Central memory CD4-positive, alpha-beta T cell (primary cell): ENCODE measurements at places on chromosomes 3 and 15.

DNA sequence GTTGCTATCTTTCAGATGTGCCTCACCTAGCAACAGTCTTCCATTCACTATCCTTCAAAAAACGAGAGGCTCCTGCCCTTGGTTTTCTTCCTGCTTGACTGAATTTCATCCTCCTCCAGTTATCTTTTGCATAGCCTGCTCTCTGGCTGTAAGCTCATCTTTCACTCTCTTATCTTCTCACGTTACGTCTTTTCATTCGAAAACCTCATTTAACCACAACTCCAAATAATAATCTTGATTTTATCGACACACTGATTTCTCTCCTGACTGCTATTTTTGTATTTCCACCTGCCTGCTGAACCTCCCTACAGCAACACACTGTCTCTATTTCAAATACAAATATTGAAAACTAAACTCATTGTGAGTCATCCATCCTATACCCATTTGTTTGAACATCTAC, 230.7 kb upstream of the TMC3 start:
- DNase-seq = no peak

GRCh38 chr3:80192936-80193335, 425.1 kb upstream of the ROBO1 start:
- no peak for DNase-seq

DNA sequence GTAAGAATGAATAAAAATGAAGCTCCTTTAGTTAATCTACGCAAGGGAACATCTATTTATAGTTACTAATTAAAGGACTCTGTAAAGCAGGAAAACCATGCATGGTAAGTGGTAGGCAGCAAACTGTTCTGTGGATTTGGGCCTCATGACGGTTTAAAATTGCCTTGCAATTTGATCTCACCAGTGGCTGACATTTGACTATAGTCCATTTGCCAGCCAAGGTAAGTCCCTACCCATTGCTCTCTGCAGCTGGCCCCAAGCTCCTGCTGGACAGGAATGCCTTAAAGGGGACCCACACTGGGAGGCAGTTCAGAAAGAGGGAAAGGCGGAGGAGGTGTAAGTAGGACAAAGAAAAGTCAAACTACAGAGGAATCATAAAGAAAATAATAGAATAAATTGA, 203.3 kb downstream of the PLCL2 start:
- no peak for DNase-seq

DNA sequence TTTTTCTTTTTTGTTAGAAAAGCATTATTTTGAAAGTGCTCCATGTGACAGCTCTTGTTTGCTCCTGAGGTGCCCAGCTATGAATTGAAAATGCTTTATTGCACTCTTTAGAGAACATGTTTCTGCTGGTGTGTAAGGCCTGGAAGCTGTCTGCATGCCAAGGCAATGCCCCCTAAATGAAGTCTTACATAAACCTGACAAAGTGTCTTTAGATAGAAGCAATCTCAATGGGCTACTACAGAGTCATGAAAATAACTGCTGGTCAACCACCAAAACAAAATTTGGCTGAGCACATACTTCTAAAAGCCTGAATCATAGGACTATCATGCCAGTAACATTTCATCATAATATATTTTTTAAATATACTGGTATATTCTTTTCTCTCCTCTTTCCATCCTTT, 178.7 kb downstream of the THRB start:
- no peak for DNase-seq

DNA sequence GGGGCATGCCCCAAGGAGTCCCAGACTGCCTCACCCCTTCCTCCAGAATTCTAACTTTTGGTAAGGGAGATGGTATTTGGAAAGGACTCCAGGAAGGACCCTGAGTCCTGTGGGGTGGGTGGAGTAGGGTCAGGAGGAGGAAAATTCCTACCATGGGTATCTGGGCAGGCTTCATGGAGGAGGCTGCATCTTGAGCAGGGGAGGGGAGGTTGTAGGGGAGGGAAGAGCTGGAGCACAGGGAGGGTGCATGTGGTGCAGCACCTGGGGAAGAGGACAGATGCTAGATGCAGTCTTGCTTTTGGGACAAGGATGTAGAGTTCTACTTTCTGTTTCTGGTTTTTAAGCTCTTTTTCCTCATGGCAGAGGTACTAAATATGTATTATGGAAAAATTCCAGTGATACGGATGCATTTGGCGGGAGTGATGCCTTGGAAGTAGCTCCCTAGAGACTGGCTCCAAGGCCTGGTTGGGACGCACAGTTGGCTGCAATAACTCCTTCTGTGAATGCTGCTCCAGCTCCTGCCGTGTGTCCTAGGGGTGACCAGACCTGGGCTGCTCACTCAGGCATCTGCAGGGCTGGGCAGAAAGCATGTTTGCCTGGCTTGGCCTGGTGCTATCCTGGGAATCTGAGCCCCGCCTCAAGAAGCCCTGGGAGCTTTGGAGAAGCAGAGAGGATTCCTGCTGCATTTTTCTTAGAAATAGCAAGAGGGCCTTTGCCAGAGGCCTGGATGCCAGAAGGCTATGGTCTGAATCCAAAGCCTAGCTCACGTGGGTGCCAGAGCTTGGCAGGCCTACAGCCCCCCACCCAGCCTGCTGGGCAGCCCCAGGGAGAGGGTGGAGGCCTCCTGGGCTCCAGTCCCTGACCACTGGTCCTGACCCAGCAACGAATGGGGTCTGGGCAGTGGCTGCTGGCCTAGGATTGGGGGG, 10.1 kb downstream of the SEMA3F start:
- no peak for DNase-seq

- DNase-seq = no peak
Observed at GRCh38 chr3:49411535-49411967, 225 bp downstream of the RHOA start.

GRCh38 chr3:3772338-3772737, 26.9 kb upstream of the LRRN1 start:
- DNase-seq = no peak

- no peak for DNase-seq
Observed at GRCh38 chr3:167733961-167734497, 663 bp downstream of the PDCD10 start.

- DNase-seq = no peak
Observed at GRCh38 chr15:22944651-22945050, 35.5 kb downstream of the CYFIP1 start.

DNA sequence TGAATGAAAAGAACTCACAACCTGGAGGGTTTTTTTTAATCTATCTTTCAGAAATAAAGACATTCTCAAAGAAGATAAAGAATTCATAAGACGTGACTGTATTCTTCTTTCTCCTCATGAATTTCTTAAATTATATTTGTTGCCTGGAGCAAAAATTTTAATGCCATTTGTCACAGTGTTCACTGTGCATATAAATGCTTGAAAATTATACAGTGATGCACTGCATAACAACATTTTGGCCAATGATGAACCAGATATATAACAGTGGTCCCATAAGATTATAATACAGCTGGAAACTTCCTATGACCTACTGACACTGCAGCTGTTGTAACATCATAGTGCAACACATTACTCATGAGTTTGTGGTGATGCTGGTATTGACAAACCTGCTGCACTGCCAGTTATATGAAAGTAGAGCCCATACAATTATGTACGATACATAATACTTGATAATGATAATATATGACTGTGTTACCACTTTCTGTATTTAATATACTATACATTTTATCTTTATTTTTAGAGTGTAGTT, 67.3 kb downstream of the P2RY1 start:
- DNase-seq = no peak

DNA sequence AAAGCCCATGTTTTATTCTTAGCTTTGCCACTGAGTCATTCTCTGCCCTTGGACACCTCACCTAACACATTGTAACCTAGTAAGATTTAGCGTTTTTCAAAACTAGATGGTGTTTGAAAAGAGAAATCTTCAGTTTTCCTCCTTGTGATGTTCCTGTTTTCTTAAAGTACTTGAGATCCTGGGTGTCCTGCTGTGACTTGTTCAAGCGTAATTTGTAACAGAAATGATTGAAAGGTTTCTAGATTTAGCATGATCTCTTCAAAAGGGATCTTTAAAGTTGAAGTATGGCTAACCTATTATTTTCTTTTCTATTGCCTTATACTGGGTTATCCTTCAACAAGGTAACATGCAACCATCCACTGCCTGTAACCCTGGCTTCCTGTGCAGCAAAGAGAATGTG, 32.6 kb upstream of the SPATA16 start:
- DNase-seq = no peak

GRCh38 chr3:28171962-28172361, 69.5 kb upstream of the CMC1 start:
- DNase-seq = peak; percentile 10

DNA sequence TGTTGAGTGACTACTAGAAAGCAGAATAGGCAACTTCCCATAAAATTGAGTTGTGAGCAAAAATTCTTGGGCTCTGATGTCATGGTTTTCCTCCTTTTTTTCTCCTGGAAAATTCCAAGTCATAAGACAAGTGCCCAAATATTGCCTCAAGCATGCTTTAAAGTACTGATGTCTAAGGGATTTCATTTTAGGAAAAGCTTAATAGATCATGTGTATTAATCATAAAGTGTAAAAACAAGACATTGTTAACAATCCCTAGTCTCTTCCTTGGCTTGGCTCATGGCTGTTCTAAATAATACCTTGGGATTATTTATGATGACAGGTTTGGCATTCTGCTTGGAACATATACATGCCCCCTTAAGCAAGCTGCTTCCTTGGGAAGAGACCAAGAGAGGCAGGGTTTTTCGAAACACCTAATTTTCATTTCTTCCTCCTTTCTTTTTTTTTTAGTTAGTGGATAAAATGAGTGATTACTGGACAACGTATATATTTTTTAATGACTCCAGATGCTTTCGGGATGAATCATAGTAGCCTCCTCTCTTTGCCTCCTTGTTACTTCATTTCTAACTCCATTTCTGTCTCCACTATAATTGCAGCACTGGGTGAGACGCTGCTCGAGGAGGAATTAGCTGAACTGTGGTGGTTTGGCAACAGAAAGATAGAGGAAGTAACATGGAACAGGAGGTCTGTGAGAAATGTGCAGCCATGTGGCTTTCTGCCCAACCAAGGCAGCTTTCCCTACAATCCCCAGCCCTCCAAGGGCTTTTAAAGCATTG, 104.9 kb downstream of the TPRG1 start:
- DNase-seq = no peak

- no peak for DNase-seq
Observed at GRCh38 chr3:140363801-140364200, 314.1 kb upstream of the TRIM42 start.

DNA sequence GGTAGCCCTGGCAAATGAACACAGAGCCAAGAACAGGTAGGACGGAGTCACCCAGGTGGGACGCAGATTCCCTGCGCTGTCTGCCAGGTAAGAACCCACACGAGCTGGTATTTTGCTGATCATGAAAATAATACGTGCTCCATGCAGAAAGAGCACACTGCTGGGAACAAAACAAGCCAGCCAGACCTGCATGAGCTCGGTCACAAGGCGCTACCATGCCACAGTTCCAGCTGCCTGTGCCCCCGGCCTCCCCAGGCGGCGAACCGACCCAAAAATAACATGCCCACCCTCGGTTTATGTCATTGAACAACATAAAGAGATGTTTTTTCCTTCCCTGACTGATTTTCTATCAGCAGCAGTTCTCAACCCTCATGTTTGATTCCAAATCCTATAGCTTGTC, 25.8 kb downstream of the CYFIP1 start:
- no peak for DNase-seq

GRCh38 chr3:69791919-69792399, 52.7 kb downstream of the MITF start:
- DNase-seq = no peak

GRCh38 chr3:120452816-120453215, 2.0 kb upstream of the FSTL1 start:
- no peak for DNase-seq

DNA sequence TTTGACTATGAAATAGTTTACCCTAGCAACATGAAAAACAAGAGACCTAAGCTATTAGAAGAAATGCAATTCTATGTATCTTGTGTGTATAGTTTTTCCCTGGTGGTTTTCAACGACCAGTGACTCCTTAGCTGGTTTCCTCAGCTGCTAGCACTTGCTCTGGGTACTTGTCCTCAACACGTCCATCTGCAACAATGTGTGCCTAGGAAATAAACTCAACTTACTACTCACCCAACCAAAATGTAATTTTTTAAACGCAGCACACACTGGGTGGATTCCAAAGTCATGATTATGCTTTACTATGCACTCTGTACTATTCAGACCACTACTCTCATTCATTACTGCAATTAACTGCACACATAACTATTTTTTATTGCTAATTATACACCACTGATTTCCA, 31.0 kb downstream of the CPA3 start:
- no peak for DNase-seq

- peak; percentile 45 for DNase-seq
Observed at GRCh38 chr3:10437272-10437994, 68.0 kb downstream of the ATP2B2 start.

DNA sequence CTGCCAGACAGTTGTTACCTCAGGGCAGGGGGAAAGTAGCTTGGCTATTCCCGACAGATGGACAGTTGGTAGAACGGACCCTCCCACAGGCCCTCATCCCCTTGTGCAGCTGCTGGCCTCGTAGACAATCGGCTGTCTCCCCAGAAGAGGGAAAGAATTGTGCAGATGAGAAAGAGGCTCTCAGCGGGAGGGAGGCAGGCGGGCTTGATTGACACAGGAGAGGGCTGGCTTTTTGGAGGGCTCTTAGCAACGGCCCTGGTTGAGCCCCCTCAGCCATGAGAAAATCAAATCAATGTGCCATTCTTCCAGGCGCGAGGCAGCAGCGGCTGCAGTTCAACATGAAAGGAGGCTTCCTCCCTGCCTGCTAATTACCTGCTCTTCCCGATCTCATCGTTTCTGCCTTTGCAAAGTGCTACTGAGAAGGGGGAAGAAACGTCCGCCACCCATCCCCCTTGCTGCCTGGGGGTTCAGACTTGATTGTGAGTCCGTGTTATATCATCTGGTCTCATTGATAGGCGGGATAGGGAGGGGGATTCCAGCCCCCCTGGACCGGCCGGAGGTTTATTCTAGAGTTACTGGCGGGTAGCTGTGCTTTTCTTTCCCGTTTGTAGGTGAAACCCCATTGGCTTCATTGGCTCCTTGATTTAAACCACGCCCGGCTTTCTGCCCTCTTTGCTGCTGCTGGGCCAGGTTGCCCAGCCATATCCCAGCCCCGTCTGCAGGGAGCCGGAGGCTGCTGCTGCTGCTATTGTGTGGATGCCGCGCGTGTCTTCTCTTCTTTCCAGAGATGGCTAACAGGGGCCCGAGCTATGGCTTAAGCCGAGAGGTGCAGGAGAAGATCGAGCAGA, at the start of gene TAGLN3:
Gene TAGLN3, plus strand, starts transcription at position 287 of the 848 bp plus-strand sequence. Its CDS starts 501 bp downstream, at position 788.
- no peak for DNase-seq

DNA sequence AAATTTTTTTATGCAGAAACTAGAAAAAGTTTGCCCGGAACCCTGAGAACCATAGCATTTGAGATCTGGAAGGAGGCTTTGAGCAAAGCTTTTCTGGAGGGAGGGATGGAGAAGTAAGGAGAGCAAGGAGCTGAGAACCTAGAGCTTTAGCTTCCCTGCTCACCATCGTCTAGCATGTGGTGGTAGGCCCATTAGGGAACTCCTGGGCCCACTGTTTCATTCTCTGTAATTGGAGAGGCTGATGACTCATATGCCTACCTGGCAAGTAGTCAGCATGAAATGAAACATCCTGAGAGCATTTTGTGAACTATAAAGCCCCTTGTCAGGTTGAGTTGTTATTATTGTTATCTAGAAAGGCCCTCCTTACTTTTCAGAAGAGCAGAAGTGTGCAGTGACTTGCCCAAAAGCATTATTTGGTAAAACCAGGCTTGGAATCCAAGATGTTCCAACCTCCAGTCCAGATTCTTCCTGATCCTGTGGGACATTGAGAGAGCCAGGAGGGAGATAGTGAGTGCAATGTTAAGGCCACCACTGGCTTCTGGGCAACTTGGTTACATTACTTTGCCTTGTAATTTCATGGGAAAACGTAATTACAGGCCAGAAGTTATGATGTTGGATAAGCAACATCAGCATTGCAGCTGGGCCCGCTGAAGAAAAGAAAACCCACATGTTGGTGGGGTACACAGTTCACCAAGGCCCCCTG, 104.5 kb upstream of the BFSP2 start:
- no peak for DNase-seq
